Kidney (tissue), 22 donors: ENCODE measurements at places on chromosomes 5 and 9.

DNA sequence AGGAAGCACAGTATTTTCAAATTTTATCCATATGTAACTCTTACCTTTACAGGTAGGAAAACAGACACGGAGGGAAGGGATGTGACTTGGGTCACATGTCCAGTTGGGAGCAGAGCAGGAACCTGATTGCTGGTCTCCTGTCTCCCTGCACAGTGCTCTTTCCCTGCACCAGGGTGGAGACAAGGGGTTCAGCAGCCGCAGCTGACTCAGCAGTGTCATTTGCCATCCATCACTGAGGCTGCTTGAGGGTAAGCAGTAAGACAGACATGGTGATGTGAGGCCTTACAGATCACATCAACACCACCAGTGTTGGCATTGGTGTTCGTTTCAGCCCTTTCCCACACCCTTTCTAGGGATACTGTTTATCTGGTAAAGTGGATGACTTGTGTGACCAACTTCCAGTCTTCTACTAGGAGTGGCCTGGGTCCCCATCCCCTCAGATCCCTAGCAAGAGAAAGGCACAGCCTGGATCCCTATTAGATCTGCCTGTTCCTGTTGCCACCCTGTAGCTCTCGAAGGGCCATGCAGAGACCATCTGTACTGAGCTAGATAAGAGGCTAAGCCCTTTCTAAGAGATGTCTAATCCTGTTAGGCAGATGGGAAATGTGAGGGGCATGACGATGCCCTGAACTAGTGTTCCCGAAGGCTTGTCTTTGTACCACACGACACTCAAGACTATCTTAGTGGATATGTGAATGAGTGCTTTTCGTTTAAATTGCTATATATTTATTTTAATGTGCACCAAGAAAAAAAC, 29.1 kb downstream of the FRMPD1 start:
- DNase-seq, result no peak

DNA sequence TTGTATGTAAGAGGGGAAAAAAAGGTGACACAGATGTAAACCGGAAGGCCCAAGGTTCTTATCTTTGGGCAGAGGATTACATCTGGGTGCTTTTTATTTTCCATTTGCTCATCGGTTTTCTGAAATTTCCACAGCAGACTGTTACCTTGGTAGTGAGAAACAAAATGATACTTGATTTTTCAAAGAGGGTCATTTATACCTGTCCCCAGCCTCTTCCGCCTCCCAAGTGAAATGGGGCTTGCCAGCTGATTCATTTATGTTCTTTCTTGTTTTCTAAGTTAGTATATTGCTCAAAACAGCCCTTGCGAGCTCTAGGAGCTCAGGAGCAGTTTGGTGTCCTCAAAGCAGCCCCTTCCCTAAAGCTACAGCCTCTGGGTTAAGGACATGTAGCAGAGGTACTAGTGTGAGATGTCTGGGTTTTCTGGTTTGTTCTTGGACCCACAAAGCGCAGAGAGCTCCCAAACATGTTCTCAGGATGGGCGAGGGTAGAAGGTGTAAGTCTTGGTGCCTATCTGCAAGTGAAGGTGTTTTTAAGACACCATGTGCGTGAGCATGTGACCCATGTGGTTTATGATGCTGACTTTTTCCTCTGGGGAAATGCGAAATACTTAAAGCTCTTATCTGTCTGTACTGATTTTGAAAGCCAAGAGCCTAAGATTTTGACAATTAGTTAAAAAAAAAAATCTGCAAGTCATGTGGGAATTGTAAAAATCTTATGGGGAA, 38.3 kb downstream of the DAPK1 start:
- DNase-seq, result no peak

GRCh38 chr9:91803151-91803940, 146.7 kb downstream of the ROR2 start:
- no peak for DNase-seq

DNA sequence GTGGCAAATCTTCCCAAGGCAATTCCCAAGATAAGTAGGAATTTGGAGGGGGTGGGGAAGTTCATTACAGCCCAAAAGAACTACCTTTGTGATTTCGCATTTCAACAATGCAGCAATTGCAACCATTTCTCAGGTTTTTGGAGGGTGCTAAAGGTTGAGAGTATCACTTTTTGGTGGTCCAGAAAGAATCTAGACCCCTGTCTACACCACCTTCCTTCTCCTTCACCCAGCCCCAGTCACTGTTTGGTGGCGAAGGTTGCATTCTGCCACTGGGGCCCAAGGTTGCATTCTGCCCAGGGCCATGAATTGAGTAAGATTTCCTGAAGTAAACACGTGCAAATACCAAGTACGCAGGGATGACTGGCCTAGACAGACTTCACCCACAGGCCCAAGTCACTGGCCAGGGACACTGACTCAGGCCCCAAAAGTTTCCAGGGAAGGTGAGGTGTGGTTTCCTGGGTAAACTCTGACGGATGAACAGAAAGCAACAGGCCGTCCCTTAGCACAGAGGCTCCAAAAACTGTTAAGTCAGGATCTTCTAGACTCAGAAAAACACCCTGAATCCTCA, 5.7 kb downstream of the PDE6A start:
- no peak for DNase-seq

GRCh38 chr5:6359555-6360322, 18.6 kb downstream of the MED10 start:
- no peak for DNase-seq

DNA sequence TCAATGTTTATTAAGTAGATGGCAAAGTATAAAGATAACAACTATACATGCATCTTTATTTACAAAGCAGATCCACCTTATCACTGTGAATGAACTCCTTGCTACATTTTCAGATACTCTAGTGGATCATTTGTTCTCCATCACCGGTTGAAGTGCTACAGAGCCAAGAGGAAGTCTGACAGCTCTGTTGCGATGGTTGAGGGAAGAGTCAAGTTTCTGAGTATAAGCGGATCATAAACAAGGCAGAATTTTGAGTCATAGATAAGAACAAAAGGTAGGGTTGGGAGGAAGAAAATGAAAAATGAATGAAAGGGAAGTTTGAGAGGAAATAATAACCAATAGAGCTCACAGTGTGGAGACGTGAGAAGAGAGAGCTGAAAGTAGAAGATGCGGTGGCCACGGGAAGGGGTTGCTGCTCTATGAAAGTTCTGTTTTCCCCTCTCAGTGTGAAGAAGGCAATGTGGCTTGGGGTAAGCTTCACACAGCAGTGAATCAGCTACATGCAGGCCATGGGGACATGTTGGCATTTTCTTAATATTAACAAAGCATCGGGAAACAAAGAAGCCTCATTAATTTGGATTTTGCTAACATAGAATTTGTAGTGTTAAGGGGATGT, 30.8 kb upstream of the KCNN2 start:
- no peak for DNase-seq

GRCh38 chr9:125110464-125110863, 32.9 kb downstream of the SCAI start:
- no peak for DNase-seq

DNA sequence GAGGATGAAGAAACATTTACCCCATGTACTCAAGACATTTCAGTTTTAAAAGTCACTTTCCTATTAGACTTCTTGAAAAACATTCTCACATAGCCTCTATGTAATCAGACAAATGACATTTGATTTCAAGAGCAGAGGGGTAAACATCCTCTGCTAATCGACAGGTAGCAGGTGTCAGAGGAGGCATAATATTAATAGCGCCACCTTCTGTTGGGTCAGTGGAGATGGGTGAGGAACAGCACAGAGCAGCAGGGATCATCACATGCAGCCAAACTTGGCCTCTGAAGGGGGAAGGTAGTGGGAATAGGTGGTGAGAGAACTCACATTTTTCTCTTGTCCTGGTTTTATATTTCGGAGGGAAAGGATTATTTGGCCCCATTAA, 3.3 kb upstream of the LSM11 start:
- DNase-seq, result no peak

GRCh38 chr5:62649025-62649424, 70.4 kb downstream of the LRRC70 start:
- DNase-seq, result no peak

GRCh38 chr9:111965566-111966019, 69.0 kb downstream of the UGCG start:
- peak; percentile 68 for DNase-seq

GRCh38 chr5:816176-816575, 31.6 kb upstream of the ZDHHC11B start:
- no peak for DNase-seq

DNA sequence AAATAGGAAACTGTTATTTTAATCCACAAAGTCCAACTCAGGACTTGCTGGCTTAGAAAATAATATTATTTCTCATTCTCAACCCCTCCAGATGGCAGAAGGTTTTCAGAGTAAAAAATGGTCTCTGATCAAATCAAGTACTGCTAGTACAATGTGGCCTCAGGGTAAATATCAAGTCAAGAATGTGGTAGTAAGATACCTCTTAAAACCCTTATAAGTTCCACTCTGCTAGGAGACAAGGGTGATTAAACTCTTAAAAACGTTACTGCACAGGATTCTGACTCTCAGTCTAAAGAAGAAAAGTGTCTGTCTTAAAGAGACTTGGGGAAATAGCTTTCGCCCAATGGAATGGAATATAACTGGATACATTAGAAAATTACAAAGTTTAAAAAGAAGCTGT, 120.8 kb upstream of the PDE4D start:
- no peak for DNase-seq

DNA sequence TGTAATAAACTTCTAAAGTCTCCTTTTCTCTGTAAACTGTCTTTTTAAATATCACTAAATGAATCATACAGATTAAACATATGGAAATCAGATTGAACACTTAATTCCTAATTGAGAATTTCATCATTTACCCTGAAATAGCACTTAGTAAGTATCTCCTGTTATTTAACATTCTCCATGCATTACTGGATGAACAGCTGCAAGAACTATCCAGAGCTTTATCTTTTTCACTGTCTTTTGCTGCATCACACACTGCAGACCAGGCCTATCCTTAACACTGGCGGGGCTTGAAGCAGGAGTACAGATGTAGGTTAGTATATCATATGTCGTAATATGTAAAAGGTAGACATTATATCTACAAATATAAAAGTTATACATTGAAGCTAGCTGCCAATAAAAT, 108.7 kb upstream of the EFNA5 start:
- DNase-seq, result no peak

- no peak for DNase-seq
These were observed 27.9 kb upstream of the IFNA14 start for GRCh38 chr9:21267485-21268346.

DNA sequence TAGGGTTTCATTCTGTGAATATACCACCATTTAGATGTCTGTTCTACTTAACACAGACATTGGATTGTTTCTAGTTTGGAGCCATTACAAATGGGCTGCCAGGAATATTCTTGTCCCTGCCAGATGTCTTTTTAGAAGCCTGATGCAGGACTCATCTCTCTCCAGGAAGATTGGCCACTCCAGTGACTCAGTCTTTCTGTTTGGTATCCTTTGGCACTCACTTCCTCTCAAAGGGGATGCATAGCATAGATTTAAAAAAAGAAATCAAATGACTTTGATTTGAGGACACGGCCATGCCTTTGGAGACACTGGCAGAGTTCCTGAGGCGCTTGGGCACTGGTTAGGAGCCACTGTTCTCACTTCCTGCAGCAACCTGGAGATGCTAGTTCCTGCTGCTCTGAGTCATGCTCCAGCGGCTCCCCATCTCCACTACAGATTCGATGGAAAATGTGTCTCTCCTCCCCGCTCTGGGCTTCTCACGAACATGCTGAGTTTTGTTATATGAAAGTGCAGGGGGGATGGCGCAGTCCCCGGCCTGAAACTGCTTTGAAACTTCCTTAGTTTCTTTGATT, 3.5 kb upstream of the ZNF366 start:
- DNase-seq, result no peak

GRCh38 chr9:73133022-73133651, 18.5 kb upstream of the ANXA1 start:
- no peak for DNase-seq

- DNase-seq, result peak; percentile 87
These were observed 54.3 kb downstream of the PTCH1 start for GRCh38 chr9:95462249-95463147.

GRCh38 chr9:114507726-114508125, 2.5 kb upstream of the WHRN start:
- no peak for DNase-seq

DNA sequence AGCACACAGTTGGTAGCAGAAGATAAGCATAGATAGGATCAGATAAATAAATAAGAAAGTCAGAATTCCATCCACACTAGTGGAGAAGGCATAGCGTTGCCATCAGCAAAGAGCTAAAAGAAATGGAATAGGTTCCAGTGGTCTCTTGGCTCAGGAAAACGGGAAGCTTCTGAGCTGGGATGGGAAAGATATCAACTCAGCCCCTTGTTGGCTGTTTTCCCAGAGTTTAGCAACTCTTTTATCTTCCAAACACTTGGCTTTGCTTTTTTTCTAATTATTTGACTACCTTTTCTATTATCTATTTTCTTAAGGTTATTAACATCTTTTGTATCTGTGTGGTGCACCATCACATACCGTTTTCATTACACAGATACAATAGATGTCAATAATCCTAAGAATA, 445.7 kb upstream of the TRPC7 start:
- DNase-seq, result no peak

GRCh38 chr5:67400752-67401151, 204.2 kb upstream of the CD180 start:
- DNase-seq, result no peak

- DNase-seq, result no peak
These were observed 1951.4 kb upstream of the WWC1 start for GRCh38 chr5:166340039-166340438.

DNA sequence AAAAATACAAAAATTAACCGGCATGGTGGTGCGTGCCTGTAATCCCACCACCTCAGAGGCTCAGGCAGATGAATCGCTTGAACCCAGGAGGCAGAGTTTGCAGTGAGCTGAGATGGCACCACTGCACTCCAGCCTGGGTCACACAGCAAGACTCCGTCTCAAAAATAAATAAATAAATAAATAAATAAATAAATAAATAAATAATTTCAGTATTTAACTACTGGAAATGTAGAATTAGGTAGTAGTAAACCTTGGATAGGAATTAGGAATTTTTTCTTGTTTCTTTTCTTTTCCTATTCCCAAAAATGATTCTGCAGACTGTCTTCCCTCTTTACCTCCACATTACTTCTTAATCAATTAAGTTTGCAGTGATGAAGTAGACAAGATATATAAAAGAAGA, 103.2 kb downstream of the PLK2 start:
- no peak for DNase-seq

GRCh38 chr5:64594601-64595000, 88.8 kb downstream of the RGS7BP start:
- DNase-seq, result no peak

DNA sequence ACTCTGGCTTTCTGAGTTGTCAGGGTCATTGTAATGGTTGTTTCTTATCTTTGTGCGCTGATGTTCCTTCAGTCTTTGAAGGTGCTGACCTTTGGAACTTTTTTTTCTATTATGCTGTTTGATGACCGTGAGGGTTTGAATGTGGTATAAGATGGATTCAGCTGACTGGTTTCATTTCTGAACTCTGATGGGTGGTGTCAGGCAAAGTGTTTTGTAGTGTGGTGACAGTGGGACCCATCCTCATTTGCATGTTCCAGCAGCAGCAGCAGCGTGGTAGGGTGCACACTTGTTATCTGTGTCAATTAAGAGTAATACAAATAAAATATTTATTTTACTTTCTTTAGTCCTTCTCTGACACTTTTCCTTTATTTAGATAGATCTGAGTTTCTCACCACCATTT, 227.7 kb upstream of the PRR16 start:
- DNase-seq, result no peak
